Activated CD8-positive, alpha-beta memory T cell treated with anti-CD3 and anti-CD28 coated beads for 1 hour (primary cell): ENCODE measurements at places on chromosomes 7 and 10.

DNA sequence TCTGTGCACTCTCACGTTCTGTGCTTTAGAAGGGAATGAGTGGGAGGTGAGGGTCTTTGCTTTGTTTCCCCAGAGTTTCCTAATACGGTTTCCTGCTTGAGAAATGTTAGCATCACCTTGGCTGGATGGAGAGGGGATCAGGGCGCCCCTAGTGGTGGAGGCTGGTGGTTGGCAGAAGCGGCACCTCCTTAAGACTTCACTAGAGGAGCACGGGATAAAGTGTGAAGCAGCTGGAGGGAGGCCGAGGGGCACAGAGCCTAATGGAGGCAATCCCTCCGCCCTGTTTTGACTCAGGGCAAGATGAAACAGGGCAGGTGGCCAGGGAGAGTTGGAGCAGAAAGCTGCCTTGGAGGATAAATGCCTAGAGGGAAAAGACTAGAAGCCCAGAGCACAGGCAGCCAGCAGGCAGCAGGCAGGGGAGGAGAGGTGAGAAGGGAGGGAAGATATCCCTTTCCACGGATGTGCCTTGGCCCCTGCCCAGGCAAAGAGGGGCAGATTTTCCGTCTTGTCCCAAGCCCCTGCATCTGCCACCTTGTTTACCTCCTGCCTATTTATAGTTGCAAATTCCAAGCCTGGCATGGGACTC lies 56.0 kb upstream of the BTRC start:
- peak; percentile 65 for DNase-seq

GRCh38 chr10:96695366-96695765 lies 24.9 kb downstream of the PIK3AP1 start:
- no peak for DNase-seq

- no peak for DNase-seq
Measured at GRCh38 chr7:33087356-33087755, 21.8 kb downstream of the RP9 start.

- no peak for DNase-seq
Measured at GRCh38 chr7:75621124-75621523, 117.6 kb downstream of the HIP1 start.

DNA sequence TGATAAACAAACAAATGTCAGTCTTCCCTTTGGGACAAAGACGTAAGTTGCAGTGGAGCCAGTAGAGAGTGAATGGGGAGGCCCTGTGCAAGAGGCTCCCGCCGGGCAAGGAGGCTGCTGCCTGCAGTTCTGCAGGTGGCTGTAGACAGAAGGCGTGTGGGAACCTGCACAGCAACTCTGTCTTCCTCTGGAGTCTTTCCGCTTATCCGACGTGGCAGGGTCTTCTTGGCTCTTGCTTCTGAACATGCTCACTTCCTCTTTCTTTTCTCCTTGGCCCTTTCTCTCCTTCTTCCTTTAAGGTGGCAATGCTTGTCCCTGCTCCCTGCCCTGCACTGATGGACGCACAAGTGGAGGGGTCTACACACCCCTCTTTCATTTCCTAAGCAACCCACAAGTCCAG lies 122.5 kb downstream of the HIPK2 start:
- no peak for DNase-seq

- no peak for DNase-seq
Measured at GRCh38 chr10:89646889-89647657, 2.0 kb upstream of the PANK1 start.

GRCh38 chr10:3747984-3748383 lies 37.0 kb downstream of the KLF6 start:
- no peak for DNase-seq

DNA sequence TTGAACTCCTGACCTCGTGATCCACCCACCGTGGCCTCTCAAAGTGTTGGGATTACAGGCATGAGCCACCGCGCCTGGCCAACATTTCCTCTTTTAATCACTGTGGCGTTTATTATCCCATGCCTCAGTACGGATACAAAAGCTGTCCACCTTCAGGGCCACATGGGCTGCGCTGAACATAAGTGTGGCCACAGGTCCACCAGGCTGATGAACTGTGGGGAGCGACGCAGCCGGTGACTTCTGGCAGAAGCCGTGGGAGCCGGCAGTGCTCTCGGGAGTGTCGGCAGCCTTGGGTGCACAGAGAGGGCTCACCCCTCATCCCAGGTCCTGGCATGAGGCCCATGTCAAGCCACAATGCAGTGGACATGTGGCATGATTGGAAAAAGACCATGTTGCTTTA lies 223.6 kb downstream of the TNS3 start:
- DNase-seq: no peak

GRCh38 chr10:34762156-34762555 lies 52.9 kb downstream of the PARD3 start:
- no peak for DNase-seq
